ENCODE measurements at places on chromosomes 2 and 18.

GRCh38 chr2:212537726-212538304 is 787 bp downstream of the ERBB4 start:
- peak; percentile 69 for DNase-seq

DNA sequence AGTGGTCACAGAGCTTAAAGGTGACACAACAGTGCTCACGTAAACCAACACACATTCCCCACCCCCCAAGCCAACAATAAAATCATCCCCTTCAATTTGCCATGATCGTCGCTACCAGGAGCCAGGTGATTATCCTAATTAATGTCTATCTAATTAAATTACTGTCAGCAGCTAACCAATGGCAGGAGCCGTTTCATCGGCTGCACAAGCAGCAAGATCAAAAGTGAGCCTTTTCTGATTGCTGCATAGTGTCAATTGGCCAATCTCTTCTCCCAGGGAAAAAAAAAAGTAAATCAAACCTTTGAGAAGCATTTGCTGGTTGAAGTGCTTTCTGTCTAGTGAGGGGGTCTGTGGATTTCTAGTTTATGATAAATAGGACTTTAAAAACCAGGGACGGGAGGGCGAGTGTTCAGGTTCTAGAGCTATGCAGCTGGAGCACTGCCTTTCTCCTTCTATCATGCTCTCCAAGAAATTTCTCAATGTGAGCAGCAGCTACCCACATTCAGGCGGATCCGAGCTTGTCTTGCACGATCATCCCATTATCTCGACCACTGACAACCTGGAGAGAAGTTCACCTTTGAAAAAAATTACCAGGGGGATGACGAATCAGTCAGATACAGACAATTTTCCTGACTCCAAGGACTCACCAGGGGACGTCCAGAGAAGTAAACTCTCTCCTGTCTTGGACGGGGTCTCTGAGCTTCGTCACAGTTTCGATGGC is at the start of gene TBR1:
Gene TBR1, plus strand, starts transcription at position 311 of the 721 bp plus-strand sequence. Its CDS starts 114 bp downstream, at position 425.
- peak; percentile 80 for DNase-seq

DNA sequence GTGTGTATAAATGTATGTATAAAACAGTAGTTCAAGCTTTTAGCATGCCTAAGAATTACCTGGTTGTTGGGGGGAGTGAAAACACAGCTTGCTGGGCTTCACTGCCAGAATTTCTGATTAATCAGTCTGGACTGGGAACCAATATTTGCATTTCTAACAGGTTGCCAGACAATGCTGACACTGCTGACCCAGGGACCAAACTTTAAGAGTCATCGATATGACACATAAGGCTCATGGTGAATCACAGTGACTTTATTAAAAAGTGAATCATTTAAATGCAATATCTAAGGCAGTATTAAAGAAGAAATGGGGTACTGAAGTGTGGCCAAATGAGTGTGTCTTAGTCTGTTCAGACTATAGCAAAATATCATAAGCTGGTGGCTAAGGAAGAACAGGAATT is 195.9 kb upstream of the DTNA start:
- no peak for DNase-seq

DNA sequence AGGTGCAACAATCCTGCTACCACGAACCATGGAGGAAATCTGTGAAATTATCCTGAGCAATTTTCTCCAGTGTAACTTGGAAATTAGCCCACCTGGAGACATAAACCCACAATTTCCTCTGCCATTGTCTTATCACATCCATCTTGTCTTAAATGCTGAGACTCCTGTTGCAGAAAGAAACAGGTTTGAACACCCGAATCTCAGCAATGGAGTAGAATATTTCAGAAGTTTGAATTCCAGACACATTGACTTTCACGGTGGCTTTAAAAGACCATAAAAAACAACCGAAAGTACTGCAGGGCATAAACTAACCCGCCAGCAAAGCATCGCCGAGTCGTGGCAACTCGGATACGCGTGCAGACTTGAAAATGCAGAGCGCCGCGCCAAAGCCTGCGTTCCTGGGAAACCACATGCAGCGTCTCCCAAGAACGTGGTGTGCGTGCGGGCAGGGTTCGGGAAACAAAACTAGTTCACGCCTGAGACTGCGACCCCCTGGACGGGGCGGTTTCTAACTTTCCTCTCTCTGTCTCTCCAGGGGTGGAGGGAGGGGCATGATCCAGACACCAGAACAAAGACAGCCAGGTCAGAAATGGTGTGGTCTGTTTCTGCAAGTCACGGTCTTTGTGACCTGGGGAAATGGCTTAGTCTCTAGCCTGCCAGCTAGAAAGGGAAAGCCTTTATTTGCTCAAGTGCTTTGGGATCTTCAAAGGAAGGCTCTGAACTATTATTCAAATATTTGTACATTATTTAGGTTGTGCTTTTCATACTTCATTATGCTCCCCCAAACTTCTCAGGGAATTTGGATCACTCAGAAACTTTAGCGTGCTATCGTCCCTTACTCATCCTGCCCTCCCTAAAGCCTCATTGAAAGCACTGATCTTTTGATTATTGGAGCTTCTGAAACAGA is 26.9 kb upstream of the KCTD1 start:
- DNase-seq = peak; percentile 82

DNA sequence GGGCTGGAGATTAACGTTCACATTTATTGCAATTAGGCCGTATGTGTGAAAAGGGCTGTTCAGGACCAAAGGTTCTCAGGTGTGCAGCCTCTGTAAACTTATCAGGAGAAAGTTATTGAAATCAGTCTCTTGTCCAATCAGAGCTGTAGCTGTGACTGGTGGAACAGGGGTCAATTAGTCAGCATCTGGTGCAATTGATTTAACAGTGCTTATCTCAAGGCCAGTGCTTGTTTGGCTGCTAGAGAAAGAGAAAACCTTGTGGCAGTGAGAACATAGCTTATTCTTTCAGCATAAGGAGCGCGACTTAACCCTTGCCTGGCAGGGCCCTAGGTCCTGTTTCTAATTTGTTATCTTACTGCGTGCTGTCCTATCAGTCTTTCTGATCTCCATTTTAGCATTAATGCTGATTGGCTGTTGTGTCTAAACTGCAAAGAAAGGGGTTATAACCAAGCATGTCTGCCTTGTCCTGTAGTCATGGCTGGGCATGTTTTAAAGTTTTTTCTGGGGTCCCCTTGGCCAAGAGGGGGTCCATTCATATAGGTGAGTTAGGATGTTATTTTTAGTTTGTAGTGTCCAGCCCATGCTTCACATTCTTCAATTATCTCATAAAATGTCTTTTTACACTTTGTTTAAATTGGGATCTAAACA is 66.4 kb downstream of the CYB5A start:
- no peak for DNase-seq

DNA sequence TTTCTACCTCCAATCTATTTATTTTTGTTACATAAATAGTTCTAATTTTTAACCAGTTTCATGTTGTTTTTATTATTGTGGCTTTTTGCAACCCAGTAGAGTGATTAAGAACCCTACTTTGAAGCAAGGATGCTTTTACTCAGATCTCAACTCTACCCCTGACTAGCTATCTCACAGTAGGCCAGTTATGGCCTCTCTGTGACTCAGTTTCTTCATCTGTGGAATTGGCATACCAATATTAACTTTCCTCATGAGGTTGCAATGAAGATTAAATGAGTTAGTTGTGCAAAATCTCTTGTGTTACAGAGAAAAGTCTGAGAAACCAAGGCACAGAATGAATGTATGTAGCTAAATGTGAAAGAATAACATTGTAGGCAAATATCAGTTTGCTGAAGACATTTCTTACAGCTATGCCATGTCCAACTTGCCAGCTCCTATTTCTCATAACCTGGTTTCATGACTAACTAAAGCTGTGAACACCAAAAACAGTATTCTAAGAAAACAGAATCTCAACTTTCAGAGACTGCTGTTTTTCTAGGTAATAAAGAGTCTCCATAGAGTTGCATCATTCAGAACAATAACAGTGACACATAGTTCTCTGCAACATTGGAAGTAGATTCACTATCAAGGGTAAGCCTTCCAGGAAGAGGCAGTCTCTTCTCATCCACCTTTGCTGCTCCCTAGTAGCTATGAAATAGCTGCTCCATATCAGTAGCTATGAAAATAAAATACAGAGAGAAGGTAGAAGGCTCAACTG is 33.2 kb upstream of the CYTIP start:
- no peak for DNase-seq

DNA sequence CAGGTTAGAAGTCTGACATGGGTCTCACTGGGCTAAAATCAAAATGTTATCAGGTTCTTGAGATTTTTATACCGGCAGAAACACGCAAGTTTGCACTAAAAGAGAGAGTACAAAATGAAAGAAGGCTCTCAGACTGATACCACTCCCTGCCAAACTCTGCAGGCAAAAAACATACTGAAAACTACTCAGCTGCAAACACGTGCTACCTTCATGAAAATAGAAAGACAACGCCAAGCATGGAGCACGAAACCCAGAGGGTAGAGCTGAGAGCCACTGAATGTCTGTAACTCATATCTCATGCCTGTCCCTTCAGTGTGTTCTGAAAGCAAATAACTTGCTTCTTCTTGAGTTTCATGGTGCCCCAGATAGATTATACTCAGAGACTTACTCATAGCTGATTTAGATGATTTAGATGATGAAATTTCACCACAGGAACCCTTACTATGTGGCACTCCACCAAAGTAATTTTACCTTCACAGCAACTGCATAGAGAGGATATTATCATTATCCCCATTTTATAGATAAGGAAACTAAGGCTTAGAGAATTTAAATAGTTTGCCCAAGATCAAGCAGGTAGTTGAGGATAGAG is 313.0 kb upstream of the SLC39A10 start:
- no peak for DNase-seq

DNA sequence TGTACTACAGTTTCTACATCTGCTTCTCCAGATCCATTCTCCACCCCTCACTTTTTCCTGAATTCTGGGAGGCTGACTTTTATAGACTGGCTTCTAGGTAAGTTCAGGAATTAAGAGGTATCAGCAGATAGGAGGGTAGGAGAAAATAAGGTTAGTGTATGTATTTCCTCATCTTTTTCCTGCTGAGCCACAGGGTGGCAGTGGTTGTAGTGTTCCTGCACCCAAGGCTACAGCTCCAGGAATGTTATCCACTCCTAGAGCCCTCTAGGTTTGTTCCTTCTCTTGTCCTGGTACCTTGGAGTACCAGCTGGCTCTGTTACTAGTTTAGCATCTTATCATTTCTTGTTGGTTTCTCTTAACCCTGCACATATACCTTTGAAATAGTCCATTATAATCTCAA is 40.7 kb upstream of the C2orf66 start:
- no peak for DNase-seq

DNA sequence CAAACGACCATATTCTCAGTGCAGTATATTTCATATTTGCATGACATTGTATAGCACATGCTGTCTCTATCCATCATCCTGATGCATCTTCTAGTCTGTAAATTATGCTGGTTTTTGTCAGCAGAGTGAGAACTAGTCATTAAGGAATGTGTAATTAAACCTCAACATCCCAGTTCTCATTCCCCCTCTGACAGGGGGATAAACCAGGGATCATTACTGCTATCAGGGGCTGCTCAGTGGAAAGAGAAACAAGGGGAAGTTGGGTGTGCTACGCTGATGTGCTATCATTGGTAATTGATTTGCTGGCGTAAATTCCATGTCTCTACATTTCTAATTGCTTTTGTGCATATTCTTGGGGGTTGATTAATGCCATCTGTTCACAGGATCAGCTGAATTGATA is 7.7 kb downstream of the CNTNAP5 start:
- DNase-seq = no peak
